GM04504 (cell line): ENCODE measurements at places on chromosomes 1 and 21.

GRCh38 chr1:40372658-40373322, 737 bp upstream of the SMAP2 start:
- no peak for DNase-seq

DNA sequence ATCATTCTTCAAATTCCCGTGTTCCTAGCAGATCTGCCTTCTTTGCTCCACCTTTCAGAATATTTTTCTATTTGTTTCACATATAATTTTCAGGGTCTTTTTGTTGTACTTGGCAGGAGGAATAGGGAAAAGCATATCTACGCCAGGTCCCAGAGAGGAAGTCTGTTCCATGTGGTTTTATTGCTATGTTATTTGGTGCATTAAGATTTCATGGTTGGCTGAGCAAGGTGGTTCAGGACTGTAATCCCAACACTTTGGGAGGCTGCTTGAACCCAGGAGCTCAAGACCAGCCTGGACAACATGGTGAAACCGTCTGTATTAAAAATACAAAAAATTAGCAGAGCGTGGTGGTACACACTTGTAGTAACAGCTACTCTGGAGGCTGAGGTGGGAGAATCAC, 36.1 kb downstream of the COL6A1 start:
- no peak for DNase-seq

GRCh38 chr1:200338451-200338850, 71.4 kb downstream of the ZNF281 start:
- no peak for DNase-seq

- peak; percentile 57 for DNase-seq
Observed at GRCh38 chr21:16588433-16588860, 858.7 kb downstream of the USP25 start.

DNA sequence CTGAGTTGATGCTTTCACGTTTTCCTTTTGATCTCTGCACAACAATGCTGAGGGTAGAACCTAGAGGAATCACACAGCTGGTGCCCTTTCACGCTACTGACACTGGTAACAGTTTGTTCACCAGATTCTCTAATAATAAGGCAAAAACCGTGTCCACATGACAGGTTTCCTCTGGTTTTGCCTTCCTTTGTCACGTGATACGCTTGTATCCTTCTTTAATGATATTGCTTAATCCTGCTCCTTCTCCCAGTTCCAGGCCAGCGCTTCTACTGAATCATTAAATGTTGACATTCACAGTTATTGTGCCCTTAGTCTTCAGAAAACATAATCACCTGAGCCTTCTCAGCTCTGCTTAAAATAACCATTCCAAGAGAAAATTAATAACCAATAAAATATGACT, 978.2 kb upstream of the NCAM2 start:
- DNase-seq: no peak

DNA sequence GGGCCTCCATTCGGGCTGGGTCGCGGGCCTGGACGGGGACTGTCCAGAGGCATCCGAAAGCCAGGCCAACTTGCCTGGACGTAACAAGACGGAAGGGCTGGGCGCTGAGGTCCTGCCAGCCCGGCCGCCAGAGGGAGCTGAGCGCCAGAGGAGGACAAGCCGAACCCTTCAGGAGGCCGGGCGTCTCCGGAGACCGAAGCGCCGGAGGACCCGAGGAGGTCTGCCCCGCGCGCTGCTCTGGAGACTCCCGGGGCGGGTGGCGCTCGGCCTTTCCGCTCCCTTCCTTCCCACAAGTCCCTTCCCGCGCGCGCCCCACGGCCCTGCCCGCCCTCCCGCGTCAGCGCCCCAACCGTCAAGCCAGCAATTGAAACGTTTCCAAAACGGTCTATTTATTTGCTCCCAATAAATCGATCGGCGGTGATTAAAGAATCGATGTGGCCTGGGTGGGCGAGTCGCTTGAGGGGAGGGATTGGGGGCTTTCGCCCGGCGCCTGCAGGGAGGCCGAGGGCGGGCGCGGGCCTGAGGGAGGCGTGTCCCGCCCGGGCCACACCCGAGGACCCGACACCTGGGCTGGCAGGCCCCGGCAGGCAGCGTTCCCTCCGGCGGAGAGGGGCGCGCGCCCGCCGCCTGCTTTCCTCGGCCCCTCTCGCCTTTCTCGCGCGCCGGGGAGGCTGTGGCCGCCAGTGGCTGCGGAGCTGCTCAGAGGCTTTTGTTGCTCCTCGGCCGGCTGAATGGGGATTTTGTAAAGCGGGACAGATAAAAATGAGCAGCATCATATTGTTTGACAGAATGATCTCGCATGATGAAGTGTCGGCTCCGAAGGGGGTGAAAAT, 5.2 kb upstream of the FOXD3 start:
- no peak for DNase-seq

DNA sequence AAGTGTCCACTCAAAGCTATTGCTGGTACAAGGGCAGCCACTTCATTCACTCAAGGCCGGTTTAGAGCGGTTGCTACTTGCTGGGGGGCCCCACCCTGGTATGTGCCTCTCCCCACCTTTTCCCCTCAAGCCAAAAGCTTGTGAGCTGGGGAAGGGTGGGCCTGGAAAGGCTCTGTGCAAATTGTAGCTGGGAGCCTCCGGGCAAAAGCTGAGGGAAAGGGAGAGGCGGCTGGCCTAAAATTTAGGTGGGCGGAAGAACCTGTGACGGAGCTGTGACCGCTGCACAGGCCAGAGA, 306 bp upstream of the SH3D21 start:
- DNase-seq: no peak

GRCh38 chr1:155136748-155137147, 1.1 kb downstream of the SLC50A1 start:
- no peak for DNase-seq

DNA sequence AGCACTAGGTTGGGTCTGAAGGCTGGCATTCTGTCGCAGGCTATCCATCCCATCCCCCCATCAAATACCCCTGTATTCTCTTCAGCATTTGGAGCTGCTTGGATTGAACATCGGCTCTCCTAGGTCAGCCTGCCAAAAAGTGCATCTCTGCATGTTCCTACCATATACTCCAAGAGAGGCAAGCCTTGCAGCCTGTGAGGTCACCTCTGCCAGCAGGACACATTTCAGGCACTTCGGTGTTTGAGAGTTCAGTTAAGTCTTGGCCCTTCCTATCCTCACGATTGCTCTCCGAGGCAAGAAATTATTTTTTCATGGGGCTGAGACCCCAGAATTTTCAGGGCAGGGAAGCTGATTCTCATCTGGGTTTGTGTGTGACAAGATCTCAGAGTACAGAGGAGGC, 2.6 kb downstream of the GPR25 start:
- no peak for DNase-seq

DNA sequence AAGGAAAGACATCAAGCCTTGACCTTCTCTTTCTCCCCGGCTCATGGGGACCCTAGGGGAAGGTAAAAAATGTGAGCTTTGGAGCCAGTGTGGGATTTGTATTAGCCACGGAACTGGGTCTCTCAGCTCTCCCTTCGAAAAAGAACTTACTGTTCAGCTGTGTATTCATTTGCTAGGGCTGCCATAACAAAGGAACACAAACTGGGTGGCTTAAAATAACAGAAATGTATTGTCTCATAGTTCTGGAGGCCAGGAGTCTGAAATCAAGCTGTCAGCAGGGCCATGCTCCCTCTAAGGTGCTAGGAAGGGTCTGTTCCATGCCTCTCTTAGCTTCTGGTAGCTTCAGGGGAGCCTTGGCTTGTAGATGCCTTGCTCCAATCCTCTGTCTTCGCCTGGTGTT, 83.5 kb upstream of the SLC2A1 start:
- no peak for DNase-seq

GRCh38 chr1:36322041-36322785, 1.2 kb downstream of the EVA1B start:
- DNase-seq: no peak

- DNase-seq: no peak
Observed at GRCh38 chr1:116510361-116510760, 60.5 kb downstream of the CD58 start.

- DNase-seq: no peak
Observed at GRCh38 chr1:33874636-33875035, 10.8 kb downstream of the HMGB4 start.

DNA sequence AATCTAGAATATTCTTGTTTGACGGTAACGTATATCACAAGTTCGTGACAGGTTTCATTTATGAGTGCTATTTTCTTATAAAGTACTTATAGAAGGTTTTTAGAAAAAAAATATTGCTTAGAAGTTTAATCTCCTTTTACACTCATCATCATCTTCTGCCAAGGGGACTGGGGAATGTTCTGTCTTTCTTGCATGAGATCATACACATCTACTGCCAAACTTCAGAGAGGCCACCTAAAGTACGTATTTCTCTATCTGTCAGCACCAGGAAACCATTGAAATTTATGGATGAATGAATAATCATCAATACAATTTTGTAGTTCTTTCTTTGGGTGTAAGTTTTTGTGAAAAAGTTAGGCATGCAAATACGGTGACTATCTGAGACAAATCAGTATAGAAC, 245.8 kb downstream of the SPATA17 start:
- no peak for DNase-seq

DNA sequence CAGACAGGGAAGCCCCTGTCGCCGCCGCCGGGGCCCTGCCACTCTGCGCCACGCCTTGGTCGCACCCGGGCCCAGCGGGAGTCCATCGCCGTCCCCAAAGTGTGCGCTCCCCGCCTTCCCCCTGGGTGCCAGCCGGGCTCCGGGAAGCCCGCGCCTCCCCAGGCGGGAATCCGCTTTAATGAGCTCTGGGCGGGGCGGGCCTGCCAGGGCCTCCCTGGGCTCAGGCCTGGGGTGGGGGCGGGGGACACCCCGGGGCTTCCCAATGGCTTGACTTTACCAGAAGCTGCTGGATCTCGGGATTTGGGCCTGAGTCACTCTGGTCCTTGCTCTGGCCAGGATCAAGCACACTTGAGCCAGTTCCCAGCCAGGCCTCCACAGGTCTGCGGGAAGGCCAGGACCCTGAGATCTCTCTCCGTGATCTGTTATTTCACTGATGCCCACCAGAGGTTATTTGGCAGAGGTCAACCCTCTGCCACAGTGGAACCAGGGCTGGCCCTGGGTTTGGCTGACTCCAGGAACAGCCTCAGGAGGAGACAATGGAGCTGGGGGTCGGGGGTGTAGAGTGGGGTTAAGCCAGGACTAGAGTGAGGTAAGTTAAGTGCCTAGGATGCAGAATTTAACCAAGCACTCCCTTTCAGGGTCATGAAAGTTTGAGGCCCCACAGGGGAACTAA, 178.4 kb upstream of the EDN2 start:
- peak; percentile 74 for DNase-seq

- peak; percentile 100 for DNase-seq
Observed at GRCh38 chr1:177209357-177209756, 38.6 kb downstream of the BRINP2 start.

- no peak for DNase-seq
Observed at GRCh38 chr1:198132060-198132781, 24.6 kb upstream of the NEK7 start.

- peak; percentile 72 for DNase-seq
Observed at GRCh38 chr1:15885701-15886610, 38.4 kb downstream of the SPEN start.

- DNase-seq: no peak
Observed at GRCh38 chr1:97046765-97047420, 325.3 kb downstream of the PTBP2 start.

DNA sequence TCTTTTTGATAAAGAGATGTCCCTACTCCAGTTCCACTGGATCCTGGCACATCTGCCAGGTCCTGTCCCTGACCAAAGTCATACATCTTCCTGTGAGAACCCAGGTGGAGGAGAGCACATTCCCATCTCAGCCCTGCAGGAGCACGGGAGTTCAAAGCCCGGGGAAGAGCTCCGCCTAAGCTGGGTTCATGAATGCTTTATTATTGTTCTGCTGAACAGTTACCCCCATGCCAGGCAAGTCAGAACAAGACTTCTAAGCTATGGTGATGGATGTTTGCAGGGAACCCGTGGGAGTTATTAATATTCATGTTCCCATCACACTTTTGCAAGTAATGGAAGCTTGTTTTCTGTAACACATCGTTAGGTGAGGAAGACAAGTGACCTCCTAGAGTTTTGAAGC, 62.9 kb downstream of the SEC16B start:
- no peak for DNase-seq

DNA sequence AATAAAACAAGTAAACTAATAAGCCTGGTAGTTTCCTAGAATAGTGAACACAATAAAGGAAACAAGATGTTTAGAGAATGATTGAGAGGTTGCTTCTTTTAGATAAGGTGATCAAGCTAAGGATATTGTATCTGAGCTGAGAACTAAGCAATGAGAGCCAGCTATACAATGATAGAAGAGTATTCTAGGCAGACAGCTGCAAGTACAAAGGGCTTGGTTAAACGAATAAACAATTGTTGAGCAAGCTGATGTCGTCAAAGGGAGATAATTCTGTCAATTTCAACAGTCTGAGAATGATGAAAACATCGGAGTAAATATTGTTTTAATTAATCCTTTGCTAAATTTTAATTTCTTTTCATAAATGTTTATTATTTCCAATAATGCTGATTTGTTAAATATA, 5.5 kb upstream of the FH start:
- no peak for DNase-seq

DNA sequence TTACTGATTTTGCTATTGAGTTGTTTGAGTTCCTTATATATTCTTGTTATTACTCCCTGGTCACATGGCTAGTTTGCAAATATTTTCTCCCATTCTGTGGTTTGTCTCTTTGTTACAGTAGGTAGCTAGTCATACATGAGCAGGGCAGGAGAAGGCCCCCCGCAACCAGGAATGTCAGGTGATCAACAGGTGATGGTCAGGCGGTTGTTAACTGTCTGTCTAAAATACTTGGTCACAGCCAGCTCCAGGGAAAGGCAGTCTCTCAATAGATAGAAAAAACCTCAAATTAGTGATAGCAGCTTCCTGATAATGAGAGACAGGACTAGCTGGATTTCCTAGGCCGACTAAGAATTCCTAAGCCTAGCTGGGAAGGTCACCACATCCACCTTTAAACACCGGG, 217.9 kb downstream of the RHOU start:
- DNase-seq: no peak

DNA sequence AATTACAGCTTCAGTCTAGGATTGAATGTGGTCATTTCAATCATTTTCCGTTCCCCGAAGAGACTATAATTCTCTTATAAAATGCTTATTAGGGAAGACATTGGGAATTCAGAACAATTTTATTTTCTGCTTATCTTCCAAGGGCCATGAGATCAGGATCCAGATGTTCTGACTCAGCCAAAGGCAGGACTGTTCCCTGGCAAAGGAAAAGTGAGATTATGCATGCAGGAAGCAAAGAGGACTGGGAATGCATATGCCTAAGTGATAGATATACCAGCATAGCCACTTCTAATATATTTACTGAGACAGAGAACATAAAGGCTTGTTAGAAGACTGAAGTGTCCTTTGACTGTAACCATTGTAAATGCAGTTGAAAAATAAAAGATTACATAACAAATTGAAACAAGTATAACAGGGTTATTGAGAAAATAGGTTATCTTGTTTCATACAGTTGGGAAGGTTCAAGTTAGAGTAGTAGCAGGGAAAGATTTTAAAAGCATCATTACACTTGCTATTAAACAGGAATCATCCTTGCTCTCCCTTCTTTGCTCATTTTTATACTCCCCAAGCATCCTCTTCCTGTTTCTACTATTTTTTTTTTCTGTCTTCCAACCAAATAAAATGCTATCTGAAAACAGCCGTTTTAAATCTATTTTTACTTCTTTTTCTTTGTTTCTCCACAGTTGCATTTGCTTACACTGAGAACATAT, 439.6 kb upstream of the ADAMTS5 start:
- no peak for DNase-seq
